Activated naive CD4-positive, alpha-beta T cell treated with anti-CD3 and anti-CD28 coated beads, Interleukin-2, amount 10 ng/mL, durations not matched to agents 5 hours and 36 hours (primary cell): ENCODE measurements at places on chromosomes 16 and 17. TPM values are rescaled to one million over a fixed set of nuclear protein-coding genes. Genes with fewer than 3 reads are reported as not detected.

Gene PRSS21
- 1.7 TPM for total RNA-seq

Gene EMP2
- not detected for total RNA-seq

Gene FOXC2
- not detected for total RNA-seq

Gene ACE
- total RNA-seq = 3.1 TPM

Gene DOC2A
- total RNA-seq = not detected

Gene SDR42E1
- 7.8 TPM for total RNA-seq

Gene CACNG5
- not detected for total RNA-seq

Gene ADAMTS18
- not detected for total RNA-seq

Gene RNF43
- 0.38 TPM for total RNA-seq

Gene ZNF207
- 252 TPM for total RNA-seq

Gene IQCK
- 1.8 TPM for total RNA-seq

Gene HNF1B
- not detected for total RNA-seq

Gene SLC26A11
- total RNA-seq = 7.6 TPM

Gene GRN
- 73.4 TPM for total RNA-seq

Gene SOX15
- total RNA-seq = 0.38 TPM

Gene SPECC1
- 4.4 TPM for total RNA-seq
